ENCODE measurements at places on chromosomes 12 and 14.
A peak's percentile ranks its signal among the peaks of the same experiment; 100 is the strongest.

GRCh38 chr12:92929983-92930382 is 888 bp upstream of the EEA1 start:
- DNase-seq: no peak

DNA sequence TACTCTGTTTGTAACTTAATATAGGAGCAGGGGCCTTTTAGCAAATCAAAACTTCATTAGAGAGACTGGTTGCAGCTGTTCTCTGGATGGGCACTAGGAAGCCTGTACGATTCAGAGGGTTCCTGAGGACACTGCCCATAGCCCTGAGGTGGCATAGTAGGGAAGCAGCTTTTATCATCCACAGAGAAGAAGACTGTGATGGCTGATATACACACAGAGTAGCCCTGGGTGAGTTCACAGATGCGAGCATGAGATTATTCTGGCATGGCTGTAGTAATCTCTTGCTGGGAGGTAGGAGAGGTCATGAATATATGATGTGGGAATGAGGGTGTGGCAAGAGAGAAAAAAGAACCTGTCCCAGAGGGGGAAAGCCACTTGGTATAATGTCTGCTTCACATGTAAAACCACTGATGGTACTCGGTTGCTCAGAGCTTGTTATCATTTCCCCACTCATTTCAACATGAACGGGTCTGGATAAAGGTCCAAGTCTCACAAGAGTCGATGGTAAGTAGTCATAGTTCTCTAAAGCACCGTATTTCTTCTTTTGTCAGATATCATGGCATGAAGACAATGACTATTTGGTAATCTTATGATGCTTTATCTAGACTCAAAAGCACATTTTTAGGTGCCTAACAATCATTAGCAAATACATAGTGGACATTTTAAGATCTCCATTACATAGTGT is 52.0 kb downstream of the PEBP1 start:
- no peak for DNase-seq

GRCh38 chr14:59464486-59465315 is 479 bp downstream of the GPR135 start:
- DNase-seq: peak; percentile 62

GRCh38 chr14:102821252-102821651 is 44.0 kb downstream of the TRAF3 start:
- no peak for DNase-seq

DNA sequence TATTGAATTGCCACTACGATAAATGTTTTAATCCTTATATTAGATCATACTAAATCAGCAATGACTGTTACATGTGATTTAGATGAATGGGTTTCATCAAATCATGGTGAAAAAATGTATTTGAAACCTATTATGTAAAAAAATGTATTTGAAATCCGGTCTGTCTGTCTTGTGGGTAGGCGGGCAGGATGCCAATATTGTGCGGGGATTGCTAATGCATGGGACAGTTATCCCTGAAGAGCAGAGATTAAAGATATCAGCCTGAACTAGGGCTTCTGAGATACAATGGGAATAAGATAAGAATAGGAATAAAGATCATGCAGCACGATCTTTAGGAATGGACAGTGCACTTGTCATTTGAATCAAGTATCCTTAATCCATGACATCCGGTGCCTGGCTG is 134.0 kb downstream of the PRKCH start:
- no peak for DNase-seq

DNA sequence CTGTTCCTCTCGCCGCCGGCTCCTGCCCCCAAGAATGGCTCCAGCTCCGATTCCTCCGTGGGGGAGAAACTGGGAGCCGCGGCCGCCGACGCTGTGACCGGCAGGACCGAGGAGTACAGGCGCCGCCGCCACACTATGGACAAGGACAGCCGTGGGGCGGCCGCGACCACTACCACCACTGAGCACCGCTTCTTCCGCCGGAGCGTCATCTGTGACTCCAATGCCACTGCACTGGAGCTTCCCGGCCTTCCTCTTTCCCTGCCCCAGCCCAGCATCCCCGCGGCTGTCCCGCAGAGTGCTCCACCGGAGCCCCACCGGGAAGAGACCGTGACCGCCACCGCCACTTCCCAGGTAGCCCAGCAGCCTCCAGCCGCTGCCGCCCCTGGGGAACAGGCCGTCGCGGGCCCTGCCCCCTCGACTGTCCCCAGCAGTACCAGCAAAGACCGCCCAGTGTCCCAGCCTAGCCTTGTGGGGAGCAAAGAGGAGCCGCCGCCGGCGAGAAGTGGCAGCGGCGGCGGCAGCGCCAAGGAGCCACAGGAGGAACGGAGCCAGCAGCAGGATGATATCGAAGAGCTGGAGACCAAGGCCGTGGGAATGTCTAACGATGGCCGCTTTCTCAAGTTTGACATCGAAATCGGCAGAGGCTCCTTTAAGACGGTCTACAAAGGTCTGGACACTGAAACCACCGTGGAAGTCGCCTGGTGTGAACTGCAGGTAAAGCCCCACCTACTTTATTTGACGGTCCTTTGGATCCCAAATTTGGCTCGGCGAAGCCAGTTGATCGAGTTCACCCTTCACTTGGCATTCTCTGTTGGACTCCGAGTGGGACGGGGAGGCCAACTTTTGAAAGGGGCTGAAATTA is 1.5 kb downstream of the WNK1 start:
- peak; percentile 34 for DNase-seq

DNA sequence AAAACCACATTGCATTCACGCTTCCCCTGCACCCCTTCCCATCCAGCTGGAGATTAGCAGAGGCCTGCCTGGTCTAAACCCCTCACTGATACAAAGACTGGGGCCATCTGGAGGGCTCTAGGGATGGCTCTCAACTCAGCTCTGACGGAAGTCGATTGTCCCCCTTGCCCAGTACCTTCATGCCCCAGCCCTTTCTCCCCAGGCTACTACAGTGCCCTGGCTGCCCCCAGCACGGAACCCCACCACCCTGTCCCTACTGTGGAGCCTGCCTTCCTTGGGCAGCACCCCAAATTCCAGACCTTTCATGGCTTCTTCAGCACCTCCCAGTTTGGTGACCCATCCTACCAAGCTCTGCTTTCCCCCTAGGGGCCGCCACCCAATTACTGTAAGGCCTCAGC is 25.6 kb downstream of the ZFP36L1 start:
- DNase-seq: no peak

DNA sequence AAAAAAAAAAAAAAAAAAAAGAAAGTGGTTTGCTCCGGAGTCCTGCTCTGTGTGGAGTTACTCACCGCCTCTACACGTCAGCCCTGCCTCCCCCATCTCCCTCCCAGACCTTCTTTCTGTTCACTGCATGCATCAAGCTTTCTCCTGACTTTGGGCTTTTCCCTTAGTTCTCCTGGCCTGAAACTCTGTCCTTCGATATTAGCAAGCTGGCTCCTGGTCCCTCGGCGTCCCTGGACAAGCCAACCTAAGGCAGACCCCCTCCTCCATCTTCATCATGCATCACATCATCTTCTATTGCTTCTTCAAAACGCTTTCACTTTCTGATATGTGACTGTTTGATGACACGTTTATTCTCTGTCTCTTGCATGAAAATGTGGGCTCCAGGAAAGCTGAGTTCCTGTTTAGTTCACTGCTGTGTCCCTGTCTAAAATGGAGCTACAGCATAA is 40.6 kb downstream of the SLC15A4 start:
- no peak for DNase-seq

DNA sequence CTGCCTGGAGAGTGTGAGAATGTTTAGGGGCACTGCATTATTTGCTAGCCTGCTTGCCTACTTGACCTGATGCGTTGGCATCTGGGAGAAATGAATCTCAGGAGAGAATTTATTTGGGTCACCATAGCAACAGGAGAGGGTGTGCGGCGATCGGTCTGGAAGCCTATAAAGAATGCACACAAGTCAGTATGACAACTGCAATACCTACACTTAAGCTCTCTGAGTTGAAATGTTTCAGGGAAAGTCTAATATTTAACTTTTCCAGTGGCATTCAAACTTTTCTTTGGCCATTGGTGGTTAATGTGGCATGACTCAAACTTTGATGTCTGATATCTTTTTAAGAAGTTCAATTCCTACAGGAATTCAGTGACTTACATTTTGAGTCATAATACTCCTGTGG is 205.1 kb downstream of the NEDD1 start:
- DNase-seq: no peak

GRCh38 chr12:112013601-112014402 is 576 bp downstream of the ERP29 start:
- no peak for DNase-seq

DNA sequence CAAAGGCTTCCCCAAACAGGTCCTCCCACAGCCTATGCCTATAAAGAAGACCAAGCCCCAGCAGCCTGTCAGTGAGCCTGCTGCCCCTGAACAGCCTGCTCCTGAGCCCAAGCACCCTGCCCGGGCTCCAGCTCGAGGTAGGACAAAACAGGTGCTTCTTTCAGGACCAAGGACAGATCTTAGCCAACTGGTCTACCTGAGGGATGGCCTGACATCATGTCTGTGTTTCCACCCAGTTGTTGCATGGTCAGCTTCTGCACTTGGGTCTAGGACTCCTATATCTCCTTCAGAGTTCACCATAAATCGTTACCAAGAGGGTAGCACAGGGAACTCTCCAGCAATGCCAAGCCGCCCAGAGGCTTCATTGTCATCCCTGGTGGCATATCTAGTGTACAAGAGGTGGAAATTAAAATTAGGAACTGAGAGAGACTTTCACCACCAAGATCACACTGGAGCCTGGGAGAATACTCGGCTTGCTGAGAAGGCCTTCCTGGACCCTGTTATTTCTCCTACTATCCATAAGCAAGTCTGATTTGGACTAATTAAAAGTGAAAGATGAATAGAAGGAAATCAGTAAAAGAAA is 38.2 kb upstream of the OAS1 start:
- no peak for DNase-seq

- no peak for DNase-seq
Measured at GRCh38 chr12:14395074-14395778, 29.7 kb downstream of the ATF7IP start.

DNA sequence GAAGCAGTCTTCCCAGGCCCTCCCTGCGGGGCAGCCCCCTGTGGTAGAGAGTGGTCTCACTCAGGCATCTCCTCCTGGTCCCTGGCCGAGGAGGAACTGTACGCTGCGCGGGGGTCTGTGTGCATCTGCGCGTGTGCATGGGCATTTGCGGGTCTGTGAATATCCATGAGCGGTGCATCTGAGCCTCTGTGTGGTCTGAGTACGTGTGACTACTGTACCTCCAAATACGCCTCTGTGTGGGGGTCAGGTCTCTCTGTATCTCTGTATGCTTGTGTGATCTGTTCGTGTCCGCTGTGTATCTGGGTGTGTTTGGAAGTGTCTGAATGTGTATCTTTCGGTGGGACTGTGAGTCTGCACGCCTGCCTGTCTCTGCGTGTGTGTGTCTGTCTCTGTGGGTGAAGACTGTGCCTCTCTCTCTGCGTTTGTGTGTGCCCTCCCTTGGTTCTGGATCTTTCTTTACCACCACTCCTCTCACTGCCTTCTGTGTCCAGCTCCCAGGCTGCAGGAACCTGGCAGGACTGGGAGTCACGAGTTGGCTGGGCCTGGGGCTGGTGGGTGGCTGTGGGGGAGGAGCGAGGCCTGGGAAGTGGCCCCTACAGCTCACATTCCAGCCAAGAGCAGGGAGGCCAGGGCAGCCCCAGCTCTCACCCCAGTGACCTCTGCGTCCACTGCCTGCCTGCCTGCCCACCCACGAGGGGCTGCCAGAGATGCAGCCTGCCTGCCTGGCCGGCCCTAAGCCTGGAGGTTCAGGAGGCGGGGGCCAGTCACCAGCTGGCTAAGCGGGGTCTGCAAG is 1.1 kb upstream of the PGF start:
- DNase-seq: no peak

GRCh38 chr12:127294651-127295210 is 972.2 kb upstream of the TMEM132C start:
- DNase-seq: no peak

DNA sequence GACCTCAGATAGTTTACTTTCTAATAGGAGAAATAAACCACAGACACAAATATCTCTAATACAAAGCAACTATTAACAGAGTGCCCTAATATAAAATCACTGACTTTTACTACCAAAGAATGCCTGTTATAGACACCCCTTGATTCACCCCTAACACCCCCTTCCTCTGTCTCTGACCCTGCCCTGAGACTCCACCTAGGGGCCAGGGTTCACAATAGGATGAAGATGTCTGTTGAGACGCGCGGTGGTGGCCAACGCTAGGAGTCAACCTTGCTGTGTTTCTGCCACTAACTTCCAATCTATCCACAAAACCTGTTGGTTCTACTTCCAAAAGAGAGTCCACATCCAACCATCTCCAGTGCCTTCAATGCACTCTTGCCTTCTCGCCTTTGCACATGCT is 10.9 kb upstream of the TC2N start:
- DNase-seq: no peak

DNA sequence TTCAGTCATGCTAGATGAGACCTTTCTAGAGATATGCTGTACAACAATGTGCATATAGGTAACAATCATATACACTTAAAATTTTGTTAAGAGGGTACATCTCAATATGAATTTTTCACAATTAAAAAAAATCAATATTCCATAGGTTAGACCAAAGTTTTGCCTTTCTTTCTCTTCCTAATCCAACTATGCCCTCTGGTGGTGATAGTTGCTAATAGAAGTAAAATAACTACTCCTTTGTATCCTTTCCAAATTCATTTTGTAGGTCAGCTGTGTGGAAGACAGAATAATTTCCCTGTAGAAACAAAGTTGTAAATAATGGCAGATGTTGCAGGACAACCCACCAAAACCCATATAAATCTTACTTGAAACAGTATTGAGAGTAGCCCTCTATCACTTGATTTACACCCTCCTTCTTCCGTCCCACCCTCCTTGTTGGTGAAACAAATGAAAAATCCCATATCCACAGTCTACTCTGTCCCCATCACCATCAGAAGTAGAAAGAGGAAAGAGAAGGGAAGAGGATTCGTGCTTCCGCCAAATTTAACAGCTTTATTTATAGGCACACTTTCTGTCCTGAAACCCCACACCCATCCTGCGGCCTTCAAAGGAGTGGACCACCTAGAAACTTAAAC is 34.2 kb upstream of the KICS2 start:
- no peak for DNase-seq

DNA sequence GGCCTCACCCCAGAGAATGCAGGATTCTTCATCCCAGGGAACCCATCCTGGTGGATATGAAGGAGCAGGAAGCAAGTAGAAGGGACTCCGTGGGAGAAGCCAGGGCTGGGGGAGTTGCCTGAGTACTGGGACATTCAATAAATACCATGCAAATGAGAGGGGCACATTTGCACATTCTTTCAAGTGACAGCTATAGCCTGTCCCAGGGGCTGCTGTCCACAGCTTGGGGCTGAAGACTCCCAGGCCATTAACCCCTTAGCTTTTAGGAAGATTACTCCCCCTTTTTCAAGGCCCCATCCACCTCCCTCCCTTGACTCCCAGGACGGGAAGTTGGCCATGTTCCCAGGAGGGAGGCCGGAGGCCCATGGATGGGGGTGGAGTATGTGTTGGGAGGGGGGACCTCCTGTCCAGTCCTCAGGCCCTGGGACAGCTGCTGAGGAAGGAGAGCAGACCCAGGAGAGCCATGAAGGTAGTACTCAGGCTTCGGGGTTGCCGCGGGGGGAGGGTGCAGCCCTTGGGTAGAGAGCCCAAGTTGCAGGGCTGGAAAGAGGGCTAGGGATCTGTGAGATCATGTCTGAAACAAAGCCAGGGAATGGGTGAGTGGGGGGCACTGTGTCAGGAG is 974 bp upstream of the TNS2 start:
- peak; percentile 2 for DNase-seq

GRCh38 chr12:79624378-79624777 is 66.4 kb downstream of the PAWR start:
- DNase-seq: no peak

- DNase-seq: no peak
Measured at GRCh38 chr12:52181746-52182145, 10.1 kb downstream of the KRT80 start.

GRCh38 chr12:12069821-12070548 is 754 bp upstream of the BCL2L14 start:
- no peak for DNase-seq

All from GM12892 (cell line).